ENCODE measurements at places on chromosomes 2 and 18.

DNA sequence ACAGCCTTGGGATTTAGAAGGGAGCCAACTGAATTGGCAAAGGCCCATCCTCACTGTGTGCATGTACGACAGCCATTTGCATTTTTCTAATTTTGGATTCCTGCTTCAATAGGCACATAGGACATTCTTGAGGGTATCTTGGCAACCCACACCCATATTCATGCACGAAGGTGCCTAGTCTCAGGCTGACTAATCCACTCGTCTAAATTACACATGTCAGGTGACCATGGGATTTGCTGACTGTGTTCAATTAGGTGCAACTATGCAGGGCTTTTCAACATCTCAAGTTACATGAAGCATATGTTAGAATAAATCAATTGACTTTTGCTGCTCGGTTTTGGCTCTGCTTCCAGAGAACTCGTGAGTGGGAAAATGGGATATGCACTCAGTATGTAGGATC, 249.7 kb downstream of the SP3 start:
- DNase-seq: no peak

DNA sequence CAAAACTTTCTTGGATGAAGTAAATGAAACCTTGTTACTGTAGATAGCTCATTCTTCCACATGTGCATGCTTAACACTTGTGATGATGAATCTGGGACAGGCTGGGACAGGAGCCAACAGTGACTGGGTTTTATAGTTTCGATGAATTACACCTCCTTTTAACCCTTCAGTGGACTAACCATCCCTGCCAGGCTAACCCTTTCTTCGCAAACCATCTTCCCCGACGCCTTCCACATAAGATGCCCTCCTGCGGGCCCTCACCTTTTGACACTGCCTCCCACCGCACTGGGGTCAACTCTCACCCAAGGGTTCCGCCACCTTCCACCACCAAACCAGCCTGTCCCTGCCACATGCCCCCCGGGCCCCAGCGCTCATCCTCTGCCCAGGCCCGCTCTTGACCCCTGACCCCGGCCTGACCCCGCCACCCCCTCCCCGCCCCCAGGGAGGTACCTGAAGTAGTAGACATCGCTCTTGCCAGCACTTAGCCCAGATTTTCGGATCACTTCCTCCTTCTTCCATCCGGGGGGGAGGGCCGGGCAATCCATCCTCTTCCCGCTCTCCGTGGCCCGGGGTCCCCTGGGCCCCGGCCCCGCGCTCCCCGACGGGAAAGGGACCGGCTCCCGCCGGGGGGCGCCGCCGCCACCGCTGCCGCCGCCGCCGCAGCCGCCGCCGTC, 764 bp downstream of the MBD2 start:
- DNase-seq: no peak

- no peak for DNase-seq
Observed at GRCh38 chr2:126790987-126791780, 107.5 kb upstream of the TEX51 start.

- no peak for DNase-seq
Observed at GRCh38 chr2:96507957-96508520, 2.9 kb upstream of the NEURL3 start.

GRCh38 chr2:46174345-46175170, 122.6 kb upstream of the EPAS1 start:
- DNase-seq: no peak

DNA sequence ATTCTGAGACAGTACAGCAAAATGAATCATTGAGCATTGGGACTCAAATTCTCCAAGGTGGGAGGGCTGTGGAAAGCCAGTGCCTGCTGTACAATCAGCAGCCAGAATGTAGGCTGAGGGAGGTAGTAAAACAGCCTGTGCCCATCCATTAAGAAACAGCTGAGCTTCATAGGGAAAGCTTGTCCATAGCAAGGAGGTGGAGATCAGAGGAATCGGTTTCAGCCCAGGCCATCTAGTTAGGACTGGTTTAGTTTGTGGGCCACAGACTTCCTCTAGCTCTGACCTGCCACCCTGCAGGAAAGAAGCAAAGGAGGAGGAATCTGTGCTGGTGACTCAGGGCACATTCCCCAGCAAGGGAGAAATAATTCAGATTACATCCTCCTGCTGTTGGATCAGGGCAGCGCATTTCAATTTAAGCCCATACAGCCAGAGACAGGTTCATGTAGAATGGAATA, 333.4 kb downstream of the SETBP1 start:
- no peak for DNase-seq

DNA sequence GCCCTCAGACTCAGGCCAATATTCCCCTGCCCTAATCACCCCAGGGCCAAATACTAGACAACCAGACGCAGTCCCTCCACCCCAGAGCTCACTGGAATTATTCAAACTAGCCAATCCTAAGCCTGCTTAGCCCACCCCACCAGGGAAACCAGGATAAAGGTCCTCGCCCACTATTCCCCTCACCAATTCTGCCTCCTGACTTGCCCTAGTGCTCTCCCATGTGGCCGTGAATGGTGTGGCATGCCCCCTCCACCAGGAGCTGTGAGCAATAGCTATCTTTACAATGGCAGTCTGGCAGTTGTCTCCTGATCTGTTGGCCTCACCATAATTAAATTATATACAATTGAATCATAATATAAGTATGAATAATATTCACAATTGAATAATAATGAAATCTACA, 42.3 kb downstream of the FAM124B start:
- no peak for DNase-seq

DNA sequence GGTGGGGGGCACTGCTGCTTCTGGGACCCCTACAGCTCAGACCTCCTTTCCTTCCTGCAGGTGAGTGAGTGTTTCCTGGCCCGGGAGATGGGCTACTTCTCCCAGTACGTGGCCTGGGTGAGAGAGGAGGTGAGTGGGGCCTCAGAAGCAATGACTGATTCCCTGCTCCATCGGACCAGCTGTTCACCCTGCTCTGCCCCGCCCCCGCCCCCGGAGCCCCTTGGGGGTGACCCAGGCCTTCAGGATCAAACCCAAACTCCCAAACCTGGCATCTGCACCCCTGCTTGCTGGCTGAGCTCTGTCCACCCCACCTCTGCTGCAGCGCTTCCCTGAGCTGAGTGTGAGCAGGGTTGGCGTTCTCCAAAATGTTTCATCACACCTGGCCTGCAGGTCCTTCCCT, 9.8 kb upstream of the KCNIP3 start:
- no peak for DNase-seq

DNA sequence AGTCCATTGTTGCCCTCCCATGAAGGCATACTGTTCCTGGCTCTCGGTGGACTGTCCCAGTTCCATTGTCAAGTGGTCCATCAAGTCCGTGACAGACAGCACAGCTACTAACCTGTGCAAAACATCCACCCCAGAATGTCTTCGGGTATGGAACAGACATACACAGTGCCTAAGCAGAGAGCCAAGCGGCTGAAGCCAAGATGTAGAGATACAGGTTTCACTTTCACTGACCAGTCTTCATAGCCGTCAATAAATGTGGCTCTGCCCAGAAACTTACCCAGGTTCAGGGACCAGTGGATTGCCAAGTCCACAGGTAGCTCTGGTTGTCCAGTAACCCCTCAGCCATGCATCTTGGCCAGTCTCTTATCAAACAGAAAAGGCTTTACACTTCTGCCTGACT, 10.7 kb upstream of the PAPOLG start:
- DNase-seq: no peak

GRCh38 chr18:62586151-62586774, 63.4 kb downstream of the ZCCHC2 start:
- peak; percentile 34 for DNase-seq

DNA sequence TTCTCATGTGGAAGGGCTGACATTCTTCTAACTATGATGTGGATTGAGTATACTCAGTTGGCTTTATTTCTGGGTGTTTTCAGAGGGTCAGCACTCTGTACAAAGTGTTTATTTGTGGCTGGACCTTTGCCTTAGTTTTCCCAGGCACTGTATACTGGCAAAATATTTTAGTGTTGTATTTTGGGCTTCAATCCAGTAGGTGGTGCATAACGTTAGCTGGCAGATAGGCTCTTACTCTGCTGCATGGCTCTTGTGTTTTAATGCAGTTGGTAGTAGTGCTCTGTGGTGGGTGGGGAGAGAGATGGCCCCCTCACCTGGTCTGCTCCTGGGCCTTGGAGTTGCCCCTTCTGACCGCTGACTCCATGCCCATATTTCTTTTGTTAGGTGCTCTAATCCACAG, 75.6 kb upstream of the REG3A start:
- no peak for DNase-seq

DNA sequence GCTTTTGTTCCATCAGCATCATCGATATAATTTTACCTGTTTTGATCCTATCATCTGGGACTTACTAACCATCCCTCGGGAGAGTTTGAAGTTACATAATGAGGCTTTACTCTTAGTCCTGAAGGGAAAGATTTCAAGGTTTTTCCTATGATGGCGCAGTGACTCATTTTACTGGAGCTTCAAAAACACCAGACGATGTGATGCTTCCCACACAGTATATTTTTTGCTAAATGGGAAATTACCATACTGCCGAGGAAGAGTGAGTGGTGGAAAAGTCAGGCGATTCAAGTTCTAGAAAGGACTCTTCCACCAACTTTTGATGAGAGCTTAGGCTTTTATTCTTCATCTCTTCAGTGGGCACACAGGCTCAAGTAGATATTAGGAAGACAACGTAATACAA, 44.6 kb upstream of the GCG start:
- no peak for DNase-seq

DNA sequence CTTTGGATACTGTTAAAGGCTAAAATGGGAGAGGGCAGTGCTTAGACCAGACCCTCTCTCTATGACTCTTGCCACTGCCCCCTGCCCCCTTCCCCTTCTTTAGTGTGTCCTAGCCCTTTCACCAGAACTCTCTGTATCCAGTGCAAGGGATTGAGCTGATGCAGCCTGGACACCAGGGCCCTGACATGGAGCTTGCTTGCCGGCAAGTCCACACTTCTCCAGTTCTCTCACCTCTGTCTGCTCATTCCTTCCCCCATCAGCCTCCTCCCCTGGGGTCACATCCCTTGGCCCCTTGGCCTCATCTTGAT, 1.5 kb upstream of the WNT6 start:
- no peak for DNase-seq

DNA sequence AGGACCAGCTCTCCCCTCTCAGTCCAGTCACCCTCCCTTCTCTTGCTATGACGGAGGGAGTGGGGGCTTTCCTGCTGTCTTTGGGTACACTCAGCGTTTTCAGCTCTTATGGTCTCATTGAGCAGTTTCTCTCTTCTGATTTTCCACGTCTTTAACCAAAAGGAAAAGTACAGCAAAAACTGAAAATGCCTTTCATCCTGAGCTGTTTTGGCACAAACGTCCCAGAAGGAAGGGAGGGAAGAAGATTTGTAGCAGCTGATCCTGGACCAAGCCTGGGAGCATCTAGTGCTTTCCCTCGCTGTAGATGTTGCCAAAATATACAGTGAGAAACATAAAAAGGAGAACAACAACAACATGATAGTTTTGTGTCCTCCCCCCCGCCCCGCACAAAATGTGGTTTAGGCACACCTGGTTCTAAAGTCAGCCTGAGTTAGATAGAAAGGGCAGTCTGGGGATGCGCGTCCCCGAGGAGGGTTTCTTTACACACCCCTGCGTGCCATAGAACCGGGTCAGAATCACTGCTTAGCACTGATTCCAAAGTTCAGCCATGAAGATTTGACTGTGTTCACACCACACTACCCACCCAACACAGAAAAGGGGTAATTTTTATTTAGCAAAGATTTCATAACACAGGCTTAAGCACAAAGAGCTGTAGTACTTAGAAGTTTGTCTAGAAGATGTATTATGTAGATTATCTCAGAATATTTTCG, 53.4 kb downstream of the SLC40A1 start:
- DNase-seq: no peak
